Effector memory CD8-positive, alpha-beta T cell (primary cell): ENCODE measurements at places on chromosomes 5 and 9.

DNA sequence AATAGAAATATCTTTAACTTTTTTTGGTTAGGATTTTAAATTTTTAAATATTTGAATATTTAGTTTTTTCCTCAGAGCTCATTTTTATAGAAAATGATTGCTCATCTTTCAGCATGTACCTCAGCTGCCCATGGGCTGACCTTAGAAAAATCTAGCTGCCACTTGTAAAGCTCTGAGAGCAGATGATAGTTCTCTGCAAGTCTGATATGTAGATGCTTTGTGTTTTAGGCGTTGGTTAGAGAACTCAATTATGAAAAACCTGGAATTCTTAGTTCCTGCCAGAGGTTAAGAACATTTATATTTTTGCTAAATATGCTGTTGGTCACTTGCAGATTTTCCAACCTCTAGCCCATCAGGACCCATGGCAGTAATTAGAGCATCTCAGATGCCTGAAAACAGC lies 15.1 kb downstream of the OTULIN start:
- no peak for DNase-seq

DNA sequence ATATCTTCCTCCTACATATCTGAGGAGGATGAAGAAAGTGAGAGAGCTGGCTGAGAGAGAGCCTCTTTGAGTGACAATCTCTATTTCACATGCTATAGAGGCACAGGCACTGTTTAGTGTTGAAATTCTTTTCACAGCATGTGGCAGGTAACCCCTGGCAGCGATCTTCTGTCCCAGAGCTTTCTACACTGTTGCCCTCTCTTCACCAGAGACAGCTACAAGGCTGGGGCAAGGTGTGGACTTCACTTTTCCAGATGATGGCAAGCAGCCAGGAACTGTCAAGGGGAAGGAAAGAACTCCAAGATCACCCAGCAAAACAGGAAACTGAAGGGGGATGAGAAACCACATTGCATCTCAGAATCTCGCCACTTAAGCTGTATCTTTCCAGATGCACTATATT lies 205.2 kb downstream of the CAAP1 start:
- DNase-seq, result no peak

DNA sequence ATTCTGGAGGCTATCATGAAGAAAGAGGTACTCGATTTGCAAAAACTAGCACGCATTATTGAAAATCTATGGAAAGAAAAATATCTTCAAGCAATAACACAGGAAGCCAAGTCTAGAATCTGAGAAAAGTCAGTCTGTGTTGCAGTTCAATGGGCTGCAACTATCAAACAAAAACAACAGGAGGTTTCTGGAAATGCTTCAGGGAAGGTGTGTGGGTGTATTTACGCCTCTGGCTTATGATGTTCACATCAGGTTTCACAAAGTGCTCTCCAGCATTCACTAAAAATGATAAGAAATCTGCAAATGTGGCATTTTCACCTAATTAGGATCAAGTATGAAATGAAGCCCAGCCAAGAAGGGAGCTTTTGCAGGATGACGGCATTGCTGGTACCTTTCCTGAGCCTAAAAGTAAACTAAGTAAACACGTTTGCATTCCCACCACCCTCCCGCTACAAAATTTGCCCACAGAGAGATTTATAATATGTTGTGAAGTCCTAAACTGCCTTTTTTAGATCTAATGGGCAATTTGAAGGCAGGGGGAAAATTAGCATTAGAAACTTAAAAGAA lies 146.4 kb downstream of the GABRB2 start:
- no peak for DNase-seq

DNA sequence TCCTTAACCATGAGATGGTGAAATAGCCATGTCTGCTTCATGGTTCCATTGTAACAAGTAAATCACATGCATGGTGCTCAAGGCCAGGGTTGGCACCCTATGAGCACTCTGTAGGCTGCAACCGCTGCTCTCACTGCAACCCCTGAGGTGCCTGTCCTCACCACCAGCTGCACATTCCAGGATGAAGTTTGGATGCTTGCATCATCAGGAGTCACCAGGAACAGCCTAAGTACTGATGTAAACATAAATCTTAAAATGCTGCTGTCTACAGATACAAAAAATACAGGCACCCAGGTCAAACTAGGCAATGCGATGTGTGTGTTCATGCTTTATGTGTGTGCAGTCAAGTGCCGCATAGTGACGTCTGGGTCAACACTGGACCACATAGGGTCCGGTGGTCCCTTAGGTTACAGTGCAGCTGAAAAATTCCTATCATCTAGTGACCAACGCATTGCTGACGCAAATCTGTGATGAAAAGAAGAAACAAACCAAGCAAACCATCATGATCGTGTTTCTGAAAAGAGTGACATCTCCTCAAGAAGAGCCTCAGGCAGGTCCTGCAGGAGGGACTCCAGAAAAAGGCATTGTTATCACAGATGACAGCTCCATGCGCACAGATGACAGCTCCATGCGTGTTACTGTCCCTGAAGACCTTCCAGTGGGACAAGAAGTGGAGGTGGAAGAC lies 234.8 kb downstream of the AUH start:
- no peak for DNase-seq

DNA sequence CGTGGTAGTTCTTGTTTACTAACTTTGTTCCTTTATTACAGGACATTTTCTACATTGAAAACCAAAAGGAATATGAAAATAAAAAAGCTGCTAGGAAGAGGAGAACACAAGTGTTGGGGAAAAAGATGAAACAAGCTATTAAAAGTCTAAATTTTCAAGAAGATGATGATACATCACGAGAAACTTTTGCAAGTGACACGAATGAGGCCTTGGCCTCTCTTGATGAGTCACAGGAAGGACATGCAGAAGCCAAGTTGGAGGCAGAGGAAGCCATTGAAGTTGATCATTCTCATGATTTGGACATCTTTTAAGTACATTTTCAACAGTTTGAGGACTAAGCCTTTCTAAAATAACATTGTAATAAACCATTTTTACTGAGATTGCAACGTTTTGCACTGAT lies 23.8 kb downstream of the PHAX start:
- DNase-seq, result no peak

GRCh38 chr5:3002230-3002629 lies 250.8 kb upstream of the IRX2 start:
- no peak for DNase-seq

DNA sequence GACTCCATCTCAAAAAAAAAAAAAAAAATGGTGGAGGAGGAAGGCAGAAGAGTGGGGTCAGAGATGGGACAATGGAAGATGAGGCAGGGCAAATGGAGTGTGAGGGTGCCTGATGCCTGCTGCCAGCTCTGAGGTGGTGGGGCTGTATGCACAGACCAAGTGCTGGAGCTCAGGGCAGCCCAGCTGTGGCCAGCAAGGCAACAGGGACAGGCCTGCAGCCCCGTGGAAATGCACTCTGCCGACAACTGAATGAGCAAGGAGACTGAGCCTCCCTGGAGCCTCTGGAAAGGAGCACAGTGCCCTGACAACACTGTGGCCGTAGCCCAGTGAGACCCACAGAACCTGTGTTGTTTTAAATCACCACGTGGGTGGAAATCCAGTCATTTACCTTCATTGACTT lies 22.9 kb upstream of the SMIM32 start:
- DNase-seq, result no peak

DNA sequence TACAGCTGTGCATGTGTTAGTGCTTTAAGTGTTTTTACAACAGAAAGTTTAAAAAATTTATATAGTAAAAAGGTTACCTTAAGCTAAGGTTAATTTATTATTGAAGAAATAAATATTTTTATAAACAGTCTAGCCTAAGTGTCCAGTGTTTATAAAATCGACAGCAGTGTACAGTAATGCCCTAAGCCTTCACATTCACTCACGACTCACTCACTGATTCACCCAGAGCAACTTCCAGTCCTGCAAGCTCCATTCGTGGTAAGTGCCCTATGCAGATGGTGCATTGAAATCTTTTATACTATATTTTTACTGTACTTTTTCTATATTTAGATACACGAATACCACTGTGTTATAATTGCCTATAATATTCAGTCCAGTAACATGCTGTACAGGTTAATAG lies 159.1 kb downstream of the ROR2 start:
- no peak for DNase-seq
